ENCODE measurements at places on chromosomes 3 and 15.
A peak's percentile ranks its signal among the peaks of the same experiment; 100 is the strongest.

- peak; percentile 59 for DNase-seq
These were observed 88.1 kb upstream of the TGFBR2 start for GRCh38 chr3:30518181-30518864.

GRCh38 chr3:197253238-197253947 is 45.0 kb downstream of the DLG1 start:
- no peak for DNase-seq

GRCh38 chr15:66702787-66703539 is 927 bp downstream of the SMAD6 start:
- no peak for DNase-seq

- DNase-seq, result no peak
These were observed 42.4 kb upstream of the DAZL start for GRCh38 chr3:16647668-16648067.

GRCh38 chr15:67783303-67783702 is 42.0 kb upstream of the SKOR1 start:
- DNase-seq, result no peak

DNA sequence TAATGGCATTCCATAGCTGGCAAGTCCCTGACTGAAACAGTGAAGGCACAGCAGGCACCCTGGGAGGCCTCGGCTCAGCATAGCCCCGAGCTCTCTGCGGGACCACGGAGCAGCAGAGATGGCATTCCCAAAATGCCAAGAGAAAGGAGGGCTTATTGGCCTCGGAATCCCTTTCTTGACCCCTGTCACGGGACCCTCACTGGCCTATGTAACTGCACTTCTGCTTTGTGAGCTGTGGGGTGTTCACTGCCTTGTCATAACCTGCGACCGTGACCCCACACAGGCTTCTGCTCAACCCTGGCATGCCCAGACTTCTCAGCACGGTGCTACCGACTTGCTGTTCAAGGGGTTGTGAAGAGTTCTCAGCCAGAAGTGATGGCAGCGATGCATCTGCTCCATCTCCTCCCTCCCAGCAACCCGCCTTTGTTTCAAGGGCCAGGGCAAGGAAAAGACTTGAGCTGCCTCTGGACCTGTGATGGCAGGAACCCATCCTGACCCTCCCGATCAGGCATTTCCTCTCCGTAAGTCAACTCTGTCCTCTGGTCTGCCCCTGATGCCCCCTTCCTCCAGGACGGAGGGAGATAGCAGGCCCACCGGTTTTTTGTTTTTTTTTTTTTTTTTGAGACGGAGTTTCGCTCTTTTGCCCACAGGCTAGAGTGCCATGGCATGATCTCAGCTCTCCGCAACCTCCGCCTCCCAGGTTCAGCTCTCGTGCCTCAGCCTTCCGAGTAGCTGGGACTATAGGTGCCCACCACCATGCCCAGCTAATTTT is 30.5 kb downstream of the EHD4 start:
- no peak for DNase-seq

DNA sequence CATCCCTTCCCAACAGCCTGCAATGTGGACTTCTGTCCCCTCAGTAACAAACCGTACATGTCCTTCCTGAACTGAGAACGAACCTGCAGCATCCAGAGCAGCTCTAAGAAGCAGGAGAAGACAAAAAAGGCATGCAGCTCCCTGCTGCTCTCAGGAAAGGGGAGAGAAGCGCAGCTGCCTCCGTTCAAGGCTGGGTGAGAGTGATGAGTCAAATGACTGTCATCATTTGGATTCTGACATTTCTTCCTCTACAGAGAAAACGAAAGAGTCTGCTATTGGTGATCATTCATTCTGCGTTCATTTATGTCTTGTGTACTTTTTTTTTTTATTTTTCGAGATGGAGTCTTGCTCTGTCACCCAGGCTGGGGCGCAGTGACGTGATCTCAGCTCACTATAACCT is 677.8 kb downstream of the FHIT start:
- peak; percentile 14 for DNase-seq

DNA sequence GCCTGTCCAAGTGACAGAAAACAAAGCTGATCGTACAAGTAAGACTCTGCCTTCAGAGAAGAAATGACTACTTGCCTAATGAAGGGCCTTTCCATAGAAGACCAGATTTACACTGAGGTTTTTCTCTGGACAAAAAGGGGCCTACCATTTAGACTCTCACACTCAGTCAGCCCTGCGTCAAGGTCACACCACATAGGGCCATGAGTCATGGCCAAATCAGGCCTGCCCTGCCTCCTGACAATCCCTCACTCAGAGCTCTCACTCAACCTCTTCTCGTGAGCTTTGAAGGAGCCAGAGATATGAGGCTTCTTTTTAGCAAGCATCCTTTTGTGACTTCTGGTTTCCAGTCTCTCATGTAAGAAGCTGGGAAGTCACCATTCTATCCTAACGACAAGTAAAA is 68.1 kb upstream of the NMNAT3 start:
- DNase-seq, result no peak

- no peak for DNase-seq
These were observed 185.1 kb downstream of the GOLGA6L6 start for GRCh38 chr15:20356444-20356910.

GRCh38 chr3:197750858-197751737 is 1.4 kb downstream of the FYTTD1 start:
- no peak for DNase-seq

GRCh38 chr3:43076857-43077256 is 29.0 kb downstream of the POMGNT2 start:
- DNase-seq, result no peak

GRCh38 chr15:59376733-59377132 is 4.1 kb upstream of the MYO1E start:
- no peak for DNase-seq

- no peak for DNase-seq
These were observed 398.1 kb upstream of the ARPP21 start for GRCh38 chr3:35241236-35241635.

DNA sequence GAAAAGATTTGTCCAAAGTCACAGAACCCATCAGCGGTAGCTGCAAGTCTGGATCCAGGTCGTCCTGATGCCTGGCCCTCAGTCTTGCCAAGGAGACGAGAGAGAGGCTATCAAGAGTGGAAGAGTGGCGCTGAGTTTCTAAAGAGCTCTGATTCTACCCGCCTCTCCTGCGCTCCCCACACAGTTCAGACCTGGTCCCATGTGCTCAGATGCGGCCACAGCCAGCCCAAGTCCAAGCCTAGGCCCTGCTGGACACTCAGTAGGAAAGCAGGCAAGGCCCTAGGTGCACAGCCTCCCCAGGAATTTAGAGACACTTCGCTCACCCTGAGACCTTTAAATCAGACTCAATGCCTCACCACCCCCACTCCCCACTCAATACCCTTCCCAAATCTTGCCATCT is 32.4 kb downstream of the CCDC12 start:
- DNase-seq, result no peak

GRCh38 chr3:53039376-53039752 is 6.5 kb downstream of the SFMBT1 start:
- DNase-seq, result no peak

- DNase-seq, result no peak
These were observed 61.2 kb upstream of the NEO1 start for GRCh38 chr15:72991026-72991425.

DNA sequence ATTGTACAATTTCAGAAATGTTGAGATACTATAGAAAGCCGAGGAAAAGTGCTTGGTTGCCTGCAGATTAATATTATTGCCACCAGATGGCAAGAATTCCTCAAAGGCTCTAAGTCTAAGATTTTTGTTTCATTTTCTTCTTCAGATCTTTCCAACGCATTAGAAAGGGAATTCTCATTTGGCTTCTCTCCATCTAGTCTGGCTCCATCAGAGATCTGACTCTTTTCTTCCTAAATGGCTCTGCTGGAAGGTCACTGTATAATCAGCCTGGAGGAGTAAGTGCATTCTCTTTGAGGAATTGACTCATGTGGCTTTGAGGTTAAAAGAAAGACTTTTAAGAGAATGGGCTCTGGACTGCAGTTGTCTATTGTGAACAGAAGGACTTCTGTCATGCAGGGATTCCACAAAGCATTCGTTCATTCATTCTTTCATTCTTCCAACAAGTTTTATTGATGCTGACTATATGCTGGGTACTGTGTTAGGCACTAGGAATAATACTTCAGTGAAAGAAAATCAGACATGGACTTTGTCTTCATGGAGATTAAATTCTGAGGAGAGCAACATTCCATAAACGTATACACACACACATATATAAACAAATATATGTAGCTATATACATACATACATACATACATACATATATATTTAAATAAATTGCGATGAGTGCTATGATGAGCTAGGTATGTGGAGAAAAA is 55.3 kb downstream of the SLC28A2 start:
- DNase-seq, result peak; percentile 28

GRCh38 chr15:99914723-99915122 is 181.5 kb upstream of the LYSMD4 start:
- no peak for DNase-seq

- no peak for DNase-seq
These were observed 283.8 kb downstream of the C3orf38 start for GRCh38 chr3:88433568-88433967.

DNA sequence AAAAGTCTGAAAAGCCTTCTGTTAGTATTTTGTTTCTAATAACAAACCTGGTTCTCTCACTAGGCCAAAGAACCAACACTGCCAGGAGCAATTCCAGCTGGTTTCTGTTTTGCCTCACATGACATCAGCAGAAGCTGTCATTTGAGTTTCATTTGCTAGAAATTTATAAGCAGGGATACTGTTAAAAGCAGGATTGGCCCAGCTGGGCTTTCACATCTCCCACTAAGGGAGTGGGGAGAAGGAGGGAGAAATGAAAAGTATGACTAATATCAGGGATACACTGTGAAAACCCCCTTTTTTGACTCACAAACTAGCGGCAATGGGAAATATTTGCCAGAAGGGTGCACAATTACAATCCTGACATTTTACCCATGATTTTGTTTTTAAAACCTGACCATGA is 5.3 kb downstream of the CCDC80 start:
- DNase-seq, result peak; percentile 29

DNA sequence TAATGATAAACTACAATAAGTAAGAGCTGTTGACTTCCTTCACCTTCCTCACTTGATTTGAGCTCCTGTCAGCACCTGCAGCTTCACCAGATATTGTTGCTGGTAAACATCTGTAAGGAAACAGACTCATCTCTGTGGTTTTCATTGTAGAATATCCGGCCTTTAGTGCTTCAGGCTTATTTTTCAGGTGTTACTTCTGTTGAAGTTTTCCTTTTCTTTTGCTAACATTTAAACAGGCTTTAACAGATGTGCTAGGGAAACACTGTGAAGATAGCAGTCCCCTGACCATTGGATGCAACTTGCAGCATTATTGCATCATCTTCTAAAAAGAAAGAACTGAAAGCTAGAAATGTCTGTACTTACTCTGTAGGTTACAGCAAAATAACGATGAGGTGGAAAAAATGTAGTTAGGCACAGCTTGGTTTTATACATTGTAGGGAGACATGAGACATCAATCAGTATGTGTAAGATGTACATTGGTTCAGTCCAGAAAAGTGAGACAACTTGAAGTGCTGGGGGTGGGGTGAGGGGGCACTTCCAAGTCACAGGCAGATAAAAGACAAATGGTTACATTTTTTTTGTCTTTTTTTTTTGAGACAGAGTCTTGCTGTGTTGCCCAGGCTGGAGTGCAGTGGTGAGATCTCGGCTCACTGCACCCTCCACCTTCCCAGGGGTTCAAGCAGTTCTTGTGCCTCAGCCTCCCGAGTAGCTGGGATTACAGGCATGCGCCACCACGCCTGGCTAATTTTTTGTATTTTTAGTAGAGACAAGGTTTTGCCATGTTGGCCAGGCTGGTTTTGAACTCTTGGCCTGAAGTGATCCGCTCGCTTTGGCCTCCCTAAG is 10.2 kb downstream of the EDEM1 start:
- DNase-seq, result no peak

DNA sequence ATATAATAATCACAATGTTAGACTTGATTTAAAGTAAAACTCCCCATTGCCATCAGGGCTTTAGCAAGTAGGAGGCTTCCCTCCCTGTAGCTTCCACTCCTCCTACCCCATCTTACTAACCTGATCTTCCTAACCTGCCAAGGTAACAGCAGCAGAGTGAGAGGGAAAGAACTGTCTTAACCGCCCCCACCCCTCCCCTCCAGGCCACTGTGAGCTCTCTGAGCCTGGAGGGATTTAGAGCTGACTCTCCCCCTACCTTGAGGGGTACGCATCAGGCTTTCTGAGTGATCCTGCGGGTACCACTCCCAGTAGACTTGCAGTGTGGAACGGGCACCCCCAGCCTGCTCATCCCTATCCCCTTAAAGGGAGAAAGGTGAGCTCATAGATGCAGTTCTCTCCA is 11.4 kb upstream of the PRSS50 start:
- DNase-seq, result no peak

Data from large intestine (tissue), 12 donors.